ENCODE measurements at places on chromosomes 3 and 15.
A peak's percentile ranks its signal among the peaks of the same experiment; 100 is the strongest.

DNA sequence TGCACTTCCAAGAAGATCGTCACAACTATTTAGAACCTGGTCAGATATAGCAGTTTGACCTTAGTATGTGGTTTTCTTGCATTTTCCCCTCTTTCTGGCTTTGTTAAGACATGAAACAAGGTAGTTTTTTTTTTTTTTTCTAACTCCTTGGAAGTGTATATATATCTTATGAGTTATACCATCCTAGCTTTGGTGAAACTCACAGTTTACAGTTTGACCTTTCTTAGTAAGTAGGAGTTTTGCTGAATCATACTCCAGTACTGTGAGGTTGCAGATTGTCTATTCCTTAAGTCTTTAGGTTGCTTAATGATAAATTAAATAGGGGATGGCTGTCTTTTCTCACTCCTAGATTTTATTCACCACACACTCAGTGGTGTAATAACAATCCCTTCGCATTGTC is 325.0 kb downstream of the RBMS3 start:
- DNase-seq = no peak

GRCh38 chr15:33309602-33310276 is 1.0 kb upstream of the RYR3 start:
- DNase-seq = no peak

DNA sequence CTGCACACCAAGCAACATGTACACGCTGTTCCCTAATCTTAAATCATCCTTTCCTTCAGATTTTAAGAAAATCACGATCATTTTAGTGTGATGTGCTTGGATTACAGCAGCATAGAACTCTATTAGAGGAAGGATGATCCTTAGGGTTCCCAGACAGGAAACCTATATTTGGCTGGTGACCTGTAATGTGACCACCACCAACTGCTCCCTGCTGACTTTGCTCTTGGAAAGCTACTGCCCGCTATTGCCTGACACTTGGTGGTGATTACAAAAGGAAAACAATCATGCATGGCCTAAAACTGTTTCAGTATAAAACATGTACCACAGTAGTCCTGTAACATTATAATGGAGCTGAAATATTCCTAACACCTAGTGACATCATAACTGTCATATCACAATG is 27.2 kb upstream of the LMOD3 start:
- no peak for DNase-seq

DNA sequence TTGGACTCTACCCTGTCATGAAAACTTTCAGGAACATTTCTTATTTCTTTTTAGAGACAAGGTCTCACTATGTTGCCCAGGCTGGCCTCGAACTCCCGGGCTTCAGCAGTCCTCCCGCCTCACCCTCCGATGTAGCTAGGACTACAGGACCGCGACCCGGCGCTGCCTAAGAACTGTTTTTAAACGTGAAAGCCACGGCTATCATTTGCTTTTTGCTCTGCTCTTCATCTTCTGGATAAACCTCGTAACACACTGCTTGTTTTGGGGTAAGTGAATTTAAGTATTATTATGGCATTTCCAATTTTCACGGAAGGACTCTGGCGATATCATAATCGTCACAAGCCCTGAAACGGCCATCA is 14.3 kb upstream of the CCNL1 start:
- no peak for DNase-seq

GRCh38 chr15:40844696-40845030 is 815 bp downstream of the SPINT1 start:
- DNase-seq = peak; percentile 23

DNA sequence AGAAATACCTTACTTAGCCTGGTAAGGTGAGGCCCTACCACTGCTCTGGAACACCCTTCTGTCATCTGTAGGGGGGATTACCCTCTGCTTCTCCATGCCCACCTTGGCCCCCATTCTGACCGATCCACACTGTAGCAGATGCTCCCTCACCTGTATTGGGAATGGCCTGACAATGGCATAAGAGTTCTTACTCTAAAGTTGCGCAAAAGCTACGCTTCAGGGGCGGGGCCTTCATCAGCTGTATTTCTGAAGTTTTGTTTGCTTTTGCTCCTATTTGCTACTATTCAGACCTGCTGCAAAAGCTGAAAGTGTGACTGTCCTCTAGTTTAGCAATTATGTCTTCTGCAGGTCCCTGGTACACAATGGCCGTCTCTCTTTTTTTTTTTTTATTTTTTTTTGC is 252.6 kb downstream of the TLE3 start:
- no peak for DNase-seq

Data from CD4-positive, alpha-beta T cell treated with Interleukin-2 at 100 ng/mL for 4 hours (primary cell).